ENCODE measurements at places on chromosomes 5 and 9. TPM values are rescaled to one million over a fixed set of nuclear protein-coding genes. Genes with fewer than 3 reads are reported as not detected.

DNA sequence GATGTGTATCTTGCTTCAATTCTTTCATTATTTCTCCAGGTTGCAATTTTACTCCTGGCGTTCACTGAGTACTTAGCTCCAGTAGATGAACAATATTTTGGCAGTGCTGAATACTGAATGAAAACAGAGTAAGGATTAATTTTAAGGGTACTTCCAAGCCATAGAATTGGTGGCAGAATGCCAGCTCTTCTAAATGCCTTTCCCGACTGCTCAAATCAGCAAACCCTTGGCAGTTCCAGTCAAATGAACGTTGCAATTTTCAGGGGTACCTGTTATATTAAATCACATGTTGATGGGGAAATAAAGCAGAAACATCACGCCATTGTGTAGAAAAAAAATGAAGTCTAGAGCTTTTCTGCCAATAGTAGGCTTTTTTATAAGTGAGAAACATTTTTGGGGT lies 282.4 kb upstream of the RPS23 start:
- no peaks in the 10 kb centered on the region for H3K36me3 ChIP-seq
- no peak overlapping the region for H3K27ac ChIP-seq
- H3K4me1 ChIP-seq = no peaks in the 10 kb centered on the region
- H3K4me3 ChIP-seq = no peak overlapping the region
- peaks cover 4% of the 10 kb centered on the region for H3K27me3 ChIP-seq

DNA sequence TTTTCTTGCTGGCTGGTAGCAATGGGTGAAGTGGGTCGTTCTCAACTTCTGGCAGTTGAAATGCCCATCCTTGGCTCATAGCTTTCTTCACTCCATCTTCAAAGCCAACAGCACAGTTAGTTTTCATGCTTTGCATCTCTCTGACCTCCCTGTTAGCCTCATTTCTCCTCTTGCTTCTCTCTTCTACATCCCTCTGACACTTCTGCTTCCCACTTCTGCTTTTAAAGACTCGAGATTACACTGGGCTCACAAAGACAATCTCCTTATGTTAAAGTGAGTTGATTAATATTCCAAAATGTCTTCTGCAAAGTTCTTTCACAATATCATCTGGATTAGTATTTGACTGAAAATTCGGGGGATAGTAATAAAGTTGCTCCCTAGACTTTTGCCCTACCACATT lies 684.8 kb upstream of the CCNG1 start:
- DNase-seq = no peak
- no peak overlapping the region for H3K27ac ChIP-seq
- no peaks in the 10 kb centered on the region for H3K36me3 ChIP-seq
- H3K4me3 ChIP-seq = no peak overlapping the region
- no peaks in the 10 kb centered on the region for H3K4me1 ChIP-seq

The ARHGEF37 gene
- total RNA-seq = 0.82 TPM

GRCh38 chr5:68216245-68217046 lies 890 bp downstream of the PIK3R1 start:
- DNase-seq = peak; percentile 77
- peaks cover 29% of the 10 kb centered on the region for H3K4me1 ChIP-seq
- H3K27me3 ChIP-seq = no peaks in the 10 kb centered on the region
- peak overlapping the region; percentile 83 for H3K27ac ChIP-seq

The HACD4 gene
- 16.6 TPM for total RNA-seq

DNA sequence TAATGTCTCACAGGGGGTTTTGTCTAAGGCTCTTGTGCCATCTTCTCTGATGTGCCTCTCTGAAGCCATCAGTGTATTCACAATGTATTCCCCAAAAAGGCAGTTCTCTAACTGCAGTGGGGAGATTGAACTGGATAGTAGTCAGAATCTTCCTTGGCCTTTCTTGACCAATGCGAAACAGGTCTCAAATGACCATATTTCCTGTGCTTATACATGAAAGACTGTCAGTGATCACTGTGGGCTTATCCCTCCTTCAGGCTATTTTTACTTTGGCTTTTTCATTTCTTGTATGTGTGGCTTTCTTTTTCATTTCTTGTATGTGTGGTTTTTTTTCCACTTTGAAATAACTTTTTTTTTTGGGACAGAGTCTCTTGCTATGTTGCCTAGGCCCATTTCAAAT lies 19.7 kb downstream of the HMGXB3 start:
- DNase-seq = no peak
- peaks cover 16% of the 10 kb centered on the region for H3K4me1 ChIP-seq
- H3K27ac ChIP-seq = peak overlapping the region; percentile 77
- no peak overlapping the region for H3K4me3 ChIP-seq
- H3K27me3 ChIP-seq = no peaks in the 10 kb centered on the region

The CCL27 gene
- total RNA-seq = 0.43 TPM

DNA sequence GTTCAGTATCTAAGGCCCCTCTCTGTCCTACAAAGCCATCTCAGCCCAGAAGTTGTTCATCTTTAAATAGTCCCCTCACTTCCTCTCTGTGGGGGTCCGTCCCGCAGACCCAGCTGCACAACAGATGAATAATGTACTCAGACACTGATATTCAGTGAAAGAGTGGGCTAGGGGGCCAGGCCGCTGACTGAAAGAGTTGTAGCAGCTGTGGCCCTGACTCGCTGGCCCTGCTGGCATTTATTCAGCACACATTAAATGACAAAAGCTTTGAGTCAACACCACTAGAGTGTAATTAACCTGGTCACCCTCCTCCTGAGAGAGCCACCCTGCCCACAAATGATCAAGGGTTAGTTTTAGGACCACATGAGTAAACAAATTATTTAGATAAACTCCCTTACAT lies 76.3 kb downstream of the MED10 start:
- no peak overlapping the region for H3K4me3 ChIP-seq
- H3K4me1 ChIP-seq = no peaks in the 10 kb centered on the region
- H3K36me3 ChIP-seq = no peaks in the 10 kb centered on the region

The GLRA1 gene
- total RNA-seq = not detected

- peaks cover 4% of the 10 kb centered on the region for H3K36me3 ChIP-seq
- H3K27me3 ChIP-seq = no peaks in the 10 kb centered on the region
- DNase-seq = no peak
- peaks cover 2% of the 10 kb centered on the region for H3K4me1 ChIP-seq
- H3K4me3 ChIP-seq = no peak overlapping the region
- H3K27ac ChIP-seq = no peak overlapping the region
These were observed 170.2 kb downstream of the MAPKAP1 start for GRCh38 chr9:125536776-125537175.

GRCh38 chr9:88826771-88827181 lies 164.5 kb upstream of the S1PR3 start:
- DNase-seq = no peak
- H3K4me3 ChIP-seq = no peak overlapping the region
- peaks cover 40% of the 10 kb centered on the region for H3K27me3 ChIP-seq
- H3K4me1 ChIP-seq = no peaks in the 10 kb centered on the region
- H3K36me3 ChIP-seq = no peaks in the 10 kb centered on the region

DNA sequence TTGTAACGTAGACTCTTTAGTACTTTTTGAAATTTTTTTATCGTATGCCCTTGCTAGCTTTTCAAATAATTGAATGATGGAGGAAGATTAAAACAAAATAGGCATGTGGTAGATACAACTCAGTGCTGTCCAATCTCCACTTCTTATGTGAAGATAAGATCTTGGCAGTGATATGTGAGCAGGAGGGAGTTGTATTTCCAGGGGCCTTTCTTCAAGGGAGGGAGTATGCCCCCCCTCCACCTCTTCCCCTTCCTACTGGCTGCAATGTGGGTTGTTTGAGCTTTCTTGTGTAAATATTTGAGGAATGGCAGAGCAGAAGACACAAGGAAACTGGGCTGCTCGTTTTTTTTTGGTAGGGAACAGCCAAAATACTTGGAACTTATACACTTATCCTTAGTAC lies 374.9 kb downstream of the PSAT1 start:
- no peaks in the 10 kb centered on the region for H3K4me1 ChIP-seq
- H3K27me3 ChIP-seq = peaks cover 2% of the 10 kb centered on the region
- H3K36me3 ChIP-seq = no peaks in the 10 kb centered on the region
- no peak for DNase-seq
- H3K4me3 ChIP-seq = no peak overlapping the region

- H3K4me3 ChIP-seq = no peak overlapping the region
- H3K4me1 ChIP-seq = no peaks in the 10 kb centered on the region
These were observed 1074.2 kb upstream of the WWC1 start for GRCh38 chr5:167217097-167217743.

GRCh38 chr9:134566936-134567335 lies 74.7 kb upstream of the COL5A1 start:
- no peak overlapping the region for H3K4me3 ChIP-seq
- H3K4me1 ChIP-seq = no peaks in the 10 kb centered on the region
- DNase-seq = no peak
- no peaks in the 10 kb centered on the region for H3K27me3 ChIP-seq
- H3K27ac ChIP-seq = no peak overlapping the region

The SH3RF2 gene
- not detected for total RNA-seq

DNA sequence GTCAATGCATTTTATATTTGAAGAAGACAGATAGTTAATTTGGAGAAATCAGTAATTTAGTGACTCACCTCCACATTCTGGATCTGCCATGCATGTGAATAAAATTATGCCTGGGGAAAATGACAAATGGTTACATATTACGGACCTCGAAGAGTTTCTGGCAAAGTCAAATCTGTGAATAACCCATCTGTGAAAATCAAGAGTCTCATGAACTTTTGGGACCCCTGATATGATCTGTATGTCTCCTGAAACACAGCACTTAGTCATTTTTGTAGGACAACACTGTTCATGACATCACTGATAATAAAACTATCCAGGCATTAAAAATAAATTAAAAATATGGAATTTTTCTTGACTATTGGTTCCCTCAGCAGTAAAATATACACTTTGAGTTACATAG lies 584.5 kb downstream of the TLE4 start:
- H3K4me1 ChIP-seq = no peaks in the 10 kb centered on the region
- H3K36me3 ChIP-seq = no peaks in the 10 kb centered on the region
- DNase-seq = no peak

The ANKRD18A gene
- 2.9 TPM for total RNA-seq

GRCh38 chr9:21653589-21653988 lies 148.8 kb upstream of the MTAP start:
- no peak overlapping the region for H3K27ac ChIP-seq
- no peak overlapping the region for H3K4me3 ChIP-seq
- H3K4me1 ChIP-seq = no peaks in the 10 kb centered on the region
- peaks cover 3% of the 10 kb centered on the region for H3K27me3 ChIP-seq
- H3K36me3 ChIP-seq = peaks cover 10% of the 10 kb centered on the region

The IL4 gene
- 1.8 TPM for total RNA-seq

The CACFD1 gene
- total RNA-seq = 2.2 TPM

GRCh38 chr5:142847898-142848790 lies 78.0 kb downstream of the ARHGAP26 start:
- H3K4me1 ChIP-seq = peaks cover 33% of the 10 kb centered on the region
- H3K27ac ChIP-seq = no peak overlapping the region
- no peak for DNase-seq
- peaks cover 2% of the 10 kb centered on the region for H3K36me3 ChIP-seq
- no peak overlapping the region for H3K4me3 ChIP-seq
- H3K27me3 ChIP-seq = no peaks in the 10 kb centered on the region

- H3K27me3 ChIP-seq = peaks cover 22% of the 10 kb centered on the region
- H3K4me1 ChIP-seq = peaks cover 4% of the 10 kb centered on the region
- H3K4me3 ChIP-seq = no peak overlapping the region
- no peaks in the 10 kb centered on the region for H3K36me3 ChIP-seq
These were observed 24.4 kb upstream of the FNIP1 start for GRCh38 chr5:131821221-131821620.

GRCh38 chr9:132780230-132781007 lies 97.7 kb downstream of the AK8 start:
- H3K36me3 ChIP-seq = no peaks in the 10 kb centered on the region
- H3K27ac ChIP-seq = no peak overlapping the region
- peaks cover 23% of the 10 kb centered on the region for H3K27me3 ChIP-seq
- no peak overlapping the region for H3K4me3 ChIP-seq
- DNase-seq = no peak
- H3K4me1 ChIP-seq = peaks cover 12% of the 10 kb centered on the region

GRCh38 chr5:11785771-11786352 lies 118.4 kb downstream of the CTNND2 start:
- H3K36me3 ChIP-seq = no peaks in the 10 kb centered on the region
- no peak for DNase-seq
- no peaks in the 10 kb centered on the region for H3K4me1 ChIP-seq
- H3K27me3 ChIP-seq = no peaks in the 10 kb centered on the region
- H3K27ac ChIP-seq = no peak overlapping the region
- no peak overlapping the region for H3K4me3 ChIP-seq

The ADAMTS19 gene
- total RNA-seq = not detected

DNA sequence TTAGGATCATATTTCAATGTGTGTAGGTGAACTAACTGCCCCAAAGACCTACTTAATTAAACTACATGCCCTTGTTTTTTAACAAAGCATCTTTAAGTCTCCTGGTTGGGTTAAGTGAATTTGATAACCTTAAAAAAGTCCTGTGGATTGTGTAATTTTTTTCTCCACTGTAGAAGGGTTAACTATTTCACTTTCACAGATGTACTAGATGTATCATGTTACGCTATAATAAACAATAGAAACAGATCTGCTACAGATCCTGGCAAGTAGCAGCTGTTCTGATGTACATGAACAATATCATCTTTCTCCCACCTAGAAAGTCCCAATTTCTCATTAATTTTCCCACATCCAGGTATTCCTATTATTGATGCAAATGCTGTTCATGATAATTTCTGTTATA lies 18.9 kb downstream of the KIF24 start:
- no peaks in the 10 kb centered on the region for H3K27me3 ChIP-seq
- DNase-seq = no peak
- H3K4me1 ChIP-seq = no peaks in the 10 kb centered on the region
- H3K27ac ChIP-seq = no peak overlapping the region
- no peaks in the 10 kb centered on the region for H3K36me3 ChIP-seq

DNA sequence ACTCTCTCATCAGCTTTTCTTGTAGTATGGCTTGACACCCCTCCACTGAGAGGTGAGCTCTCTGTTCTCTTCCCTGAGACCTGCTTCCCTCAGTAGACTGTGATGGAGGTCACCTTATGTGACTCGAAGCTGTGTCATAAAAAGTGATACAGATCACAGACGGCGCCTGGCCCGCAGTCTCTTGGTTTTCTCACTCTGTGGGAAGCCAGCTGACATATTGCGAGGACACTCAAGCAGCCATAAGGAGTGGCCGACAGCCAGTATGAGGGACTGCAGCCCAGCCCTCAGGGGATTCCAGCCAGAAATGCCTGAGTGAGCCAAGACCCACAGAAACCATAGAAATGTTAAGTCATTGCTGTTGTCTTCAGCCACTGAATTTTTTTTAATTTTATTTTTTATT lies 38.0 kb downstream of the GADD45G start:
- DNase-seq = no peak
- no peaks in the 10 kb centered on the region for H3K36me3 ChIP-seq
- no peak overlapping the region for H3K27ac ChIP-seq
- no peak overlapping the region for H3K4me3 ChIP-seq
- H3K27me3 ChIP-seq = peaks cover 14% of the 10 kb centered on the region

The C5 gene
- 2.8 TPM for total RNA-seq

- no peak for DNase-seq
- H3K4me3 ChIP-seq = no peak overlapping the region
- H3K36me3 ChIP-seq = no peaks in the 10 kb centered on the region
- no peak overlapping the region for H3K27ac ChIP-seq
These were observed 491.8 kb downstream of the ANXA1 start for GRCh38 chr9:73643379-73644013.

DNA sequence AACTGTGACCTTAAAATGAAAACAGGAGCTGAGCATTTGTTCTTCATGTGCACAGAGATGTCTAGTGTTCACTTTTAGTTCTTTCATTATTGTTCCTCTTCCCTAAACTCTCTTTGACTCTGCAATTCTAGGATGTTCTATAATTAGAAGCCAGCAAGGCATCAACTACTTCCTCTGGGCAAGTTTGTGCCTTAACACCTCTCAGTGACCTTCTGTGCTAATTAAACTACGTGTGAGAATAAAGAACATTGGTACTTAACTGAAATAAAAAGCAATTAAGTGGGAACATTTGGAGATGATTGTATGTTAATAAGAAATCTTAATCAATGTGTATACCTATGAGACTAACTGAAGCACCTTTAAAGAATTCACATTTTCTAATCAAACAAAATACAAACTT lies 242.8 kb downstream of the RASEF start:
- DNase-seq = no peak
- no peak overlapping the region for H3K27ac ChIP-seq
- no peaks in the 10 kb centered on the region for H3K4me1 ChIP-seq
- no peaks in the 10 kb centered on the region for H3K36me3 ChIP-seq
- H3K27me3 ChIP-seq = no peaks in the 10 kb centered on the region
- H3K4me3 ChIP-seq = no peak overlapping the region
